Stimulated activated CD8-positive, alpha-beta memory T cell treated with anti-CD3 and anti-CD28 coated beads, Interleukin-4, amount 100 ng/mL, for 1 hour (primary cell): ENCODE measurements at places on chromosomes 1 and 21.
A peak's percentile ranks its signal among the peaks of the same experiment; 100 is the strongest.

DNA sequence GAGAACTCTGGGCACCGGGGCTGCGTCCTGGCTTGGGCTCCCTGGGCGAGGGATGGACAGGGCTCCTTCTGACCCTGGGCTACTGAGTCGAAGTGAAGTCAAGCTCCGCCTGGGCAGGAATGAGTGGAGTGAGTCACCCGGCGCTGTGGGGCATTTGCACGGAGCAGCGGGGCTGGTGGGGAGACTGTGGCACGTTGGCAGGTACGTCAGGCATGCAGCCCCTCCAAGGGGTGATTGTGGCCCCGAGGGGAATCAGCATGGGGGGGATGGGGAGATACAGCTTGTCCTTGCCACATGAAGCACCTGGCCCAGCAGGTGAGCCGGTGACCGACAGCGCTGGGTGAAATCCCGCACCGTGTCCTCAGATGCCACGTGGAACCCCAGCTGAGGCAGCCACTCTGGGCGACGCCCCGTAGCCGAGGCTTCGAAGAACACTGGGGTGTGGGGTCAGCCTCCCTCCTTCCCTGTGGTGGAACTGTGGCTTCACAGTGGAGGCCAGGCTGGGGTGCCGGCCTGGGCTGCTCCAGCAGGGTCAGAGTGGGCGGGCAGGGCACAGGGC, 62.3 kb downstream of the COL18A1 start:
- no peak for DNase-seq

DNA sequence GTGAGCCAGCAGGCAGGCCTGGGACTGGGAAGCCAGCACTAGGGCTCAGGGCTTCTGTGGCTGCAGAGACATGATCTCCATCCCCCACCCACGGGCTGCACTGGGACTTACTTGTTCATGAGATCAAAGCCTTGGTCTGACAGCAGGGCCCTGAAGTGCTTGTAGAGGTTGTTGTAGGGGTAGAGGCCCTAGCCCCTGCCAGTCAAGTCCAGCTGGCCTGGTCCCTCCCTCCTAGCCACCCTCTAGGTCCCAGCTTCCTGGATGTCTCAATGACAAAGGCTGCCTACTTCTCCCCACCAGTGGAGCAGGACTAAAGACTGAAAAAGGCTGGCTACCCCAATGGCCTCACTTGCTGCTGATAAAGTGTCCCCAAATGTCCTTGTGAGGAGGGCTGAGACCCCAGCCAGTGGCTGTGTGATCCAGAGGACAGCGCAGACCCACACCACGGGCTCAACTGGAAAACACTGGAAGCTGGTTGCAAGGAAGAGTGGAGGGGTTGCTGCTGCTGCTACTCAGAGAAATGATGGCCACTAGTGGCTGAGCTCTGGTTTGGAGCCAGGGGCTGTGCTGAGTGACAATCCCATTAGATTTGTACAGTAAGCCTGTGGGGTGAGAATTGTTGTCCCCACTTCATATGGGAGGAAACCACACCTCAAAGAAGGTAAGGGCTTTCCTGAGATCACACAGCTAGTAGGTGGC, 1.4 kb downstream of the HTR1D start:
- no peak for DNase-seq

DNA sequence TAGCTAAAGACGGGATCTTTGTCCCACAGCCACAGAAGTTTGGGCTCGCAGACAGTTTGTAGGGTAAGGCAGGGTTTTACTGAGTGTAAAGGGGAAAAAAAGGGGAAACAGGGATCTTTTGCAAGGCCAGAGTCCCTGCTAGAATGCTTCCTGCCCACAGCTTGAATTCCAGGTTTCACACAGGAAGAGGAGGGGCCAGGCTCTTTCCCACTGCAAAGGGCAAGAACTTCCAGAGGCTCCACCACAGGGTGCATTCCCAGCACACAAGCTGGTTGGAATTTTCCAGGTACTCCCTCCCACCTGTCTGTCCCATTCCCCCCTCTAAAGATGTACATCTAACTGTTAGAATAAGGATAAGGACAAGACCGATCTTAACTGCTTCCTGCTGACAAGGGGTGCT, 1126.9 kb downstream of the KCNT2 start:
- no peak for DNase-seq

DNA sequence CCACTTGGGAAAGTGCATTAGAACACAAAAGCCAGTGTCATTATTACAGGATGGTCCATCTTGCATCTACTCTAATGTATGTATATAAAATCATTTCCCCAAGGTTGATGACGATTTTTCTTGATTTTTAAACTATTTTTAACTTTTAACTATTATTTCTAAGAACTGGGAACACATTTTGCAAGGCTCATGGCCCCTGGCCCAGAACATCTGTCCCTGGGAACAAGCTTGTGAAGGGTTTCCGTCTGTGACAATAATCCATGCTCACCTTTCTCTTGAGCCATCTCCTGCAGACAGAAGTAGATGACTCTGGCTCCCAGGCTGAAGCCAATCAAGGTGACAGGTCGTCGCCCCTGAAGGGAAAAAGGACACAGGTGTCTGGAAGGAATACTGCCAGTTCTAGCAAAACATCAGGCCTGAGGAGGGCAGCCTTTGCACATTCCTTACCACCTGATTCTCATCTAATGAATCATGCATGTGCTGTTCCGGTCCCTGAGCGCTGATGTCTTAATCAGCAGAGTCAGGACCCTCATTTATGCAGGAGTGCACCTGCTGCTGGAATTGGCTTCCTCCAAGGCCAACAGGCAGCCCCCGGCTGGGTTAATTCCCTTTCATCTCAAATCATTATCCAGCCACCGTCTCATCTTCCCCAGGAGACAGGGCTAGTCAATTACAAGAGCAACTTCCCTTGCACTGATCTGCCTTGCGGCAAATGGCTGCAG, 62.5 kb downstream of the TMCO4 start:
- no peak for DNase-seq

- no peak for DNase-seq
Measured at GRCh38 chr1:29550119-29550841, 314.0 kb downstream of the PTPRU start.

DNA sequence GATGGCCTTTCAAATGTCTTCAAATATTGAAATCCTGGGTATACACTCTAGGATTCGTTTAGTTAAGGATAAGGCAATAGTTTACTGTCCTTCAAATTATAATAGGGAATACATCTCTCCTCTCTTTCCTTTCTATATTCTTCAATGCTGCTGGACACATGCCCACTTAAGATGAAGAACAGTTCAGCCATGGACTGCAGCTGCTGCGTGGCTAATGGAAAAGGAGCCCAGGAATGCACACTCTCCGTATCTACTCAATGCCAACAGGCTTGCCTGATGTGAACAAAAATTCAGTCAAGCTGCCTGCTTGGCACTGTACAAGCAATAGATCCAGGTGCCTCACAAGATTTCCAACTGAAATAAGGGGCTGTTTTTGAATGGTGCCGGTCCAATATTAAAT, 321.2 kb upstream of the LYPLAL1 start:
- no peak for DNase-seq

DNA sequence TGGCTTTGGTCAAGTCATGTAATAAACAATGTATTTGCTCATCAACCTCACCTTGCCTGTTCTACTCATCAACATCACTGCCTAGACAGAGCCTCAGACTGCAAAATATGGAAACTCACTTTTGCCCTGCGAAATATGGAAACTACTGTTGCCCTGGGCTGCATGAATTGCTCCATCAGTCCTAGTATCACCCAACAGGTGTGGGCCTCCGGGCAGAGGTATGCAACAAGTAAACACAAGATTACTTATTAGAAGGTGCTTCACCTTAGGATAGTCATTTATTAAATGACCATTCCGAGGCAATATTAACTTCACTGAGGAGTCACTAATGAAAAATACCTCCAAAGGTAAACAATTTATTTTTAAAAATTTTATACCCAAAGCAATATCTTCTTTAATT, 286.7 kb downstream of the BACH1 start:
- DNase-seq = no peak

DNA sequence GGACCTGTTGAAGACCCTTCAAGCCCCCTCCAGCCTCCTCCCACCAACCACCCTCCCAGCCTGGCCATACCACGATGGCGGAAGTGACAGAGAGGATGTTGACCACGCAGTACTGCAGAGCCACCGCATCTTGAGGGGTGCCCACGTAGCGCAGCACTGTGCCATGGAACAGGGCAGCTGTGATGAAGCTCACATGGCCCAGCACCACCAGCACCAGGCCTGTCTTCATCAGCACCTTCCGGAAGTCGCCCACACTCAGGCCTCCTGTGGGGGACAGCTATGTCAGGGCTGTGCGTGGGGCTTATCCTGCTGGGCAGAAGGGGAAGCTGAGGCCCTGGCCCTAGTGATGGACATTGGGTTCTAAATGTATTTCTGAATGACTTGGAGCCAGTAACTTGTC, 3.1 kb downstream of the TMEM54 start:
- DNase-seq = no peak

DNA sequence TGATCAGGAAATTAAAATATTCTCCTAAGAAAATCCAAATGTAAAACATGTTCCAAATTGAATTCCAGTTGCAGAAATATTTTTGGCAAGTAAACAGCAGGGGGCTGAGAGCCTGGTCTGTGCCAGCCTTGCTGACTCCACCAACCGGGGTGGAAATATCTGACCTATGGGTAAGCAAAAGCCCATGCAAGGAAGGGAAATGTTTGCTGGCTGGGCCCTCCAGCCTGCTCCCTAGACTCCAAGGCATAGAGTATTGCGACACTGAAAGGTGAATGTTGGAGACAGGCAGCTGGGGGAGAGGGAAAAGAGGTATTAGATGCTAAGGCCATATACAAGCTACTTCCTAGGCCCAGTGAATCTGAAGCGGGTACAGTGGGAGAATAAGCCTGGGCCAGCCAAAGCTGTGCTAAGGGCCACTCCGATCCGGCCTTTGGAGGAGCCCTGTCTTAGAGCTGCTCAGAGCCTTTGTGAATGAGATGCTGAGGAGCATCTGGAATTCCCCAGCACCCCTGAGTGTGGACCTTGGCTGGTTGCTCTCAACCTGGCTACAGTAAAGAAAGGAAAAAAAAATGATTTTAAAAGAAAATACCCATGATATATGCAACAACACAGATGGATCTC, 24.9 kb upstream of the ATP1B1 start:
- no peak for DNase-seq

DNA sequence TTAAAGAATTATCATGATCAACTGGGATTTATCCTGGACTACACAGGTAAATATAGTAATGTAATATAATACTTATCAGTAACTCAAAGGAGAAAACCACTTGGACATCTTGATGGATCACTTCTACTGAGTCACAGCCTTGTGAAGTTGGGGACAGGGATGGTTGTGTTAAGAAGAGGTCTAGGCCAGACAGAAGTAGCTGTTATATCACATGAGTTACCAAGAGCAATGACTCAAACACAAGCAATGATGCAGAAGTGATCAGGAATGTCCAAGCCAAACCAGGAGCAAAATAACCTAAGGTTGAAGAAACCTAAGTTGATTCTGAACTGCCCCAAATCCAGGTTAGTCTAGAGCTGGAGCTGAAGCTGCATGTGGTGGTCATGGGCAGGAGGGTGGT, 424.5 kb upstream of the DAB1 start:
- DNase-seq = no peak

DNA sequence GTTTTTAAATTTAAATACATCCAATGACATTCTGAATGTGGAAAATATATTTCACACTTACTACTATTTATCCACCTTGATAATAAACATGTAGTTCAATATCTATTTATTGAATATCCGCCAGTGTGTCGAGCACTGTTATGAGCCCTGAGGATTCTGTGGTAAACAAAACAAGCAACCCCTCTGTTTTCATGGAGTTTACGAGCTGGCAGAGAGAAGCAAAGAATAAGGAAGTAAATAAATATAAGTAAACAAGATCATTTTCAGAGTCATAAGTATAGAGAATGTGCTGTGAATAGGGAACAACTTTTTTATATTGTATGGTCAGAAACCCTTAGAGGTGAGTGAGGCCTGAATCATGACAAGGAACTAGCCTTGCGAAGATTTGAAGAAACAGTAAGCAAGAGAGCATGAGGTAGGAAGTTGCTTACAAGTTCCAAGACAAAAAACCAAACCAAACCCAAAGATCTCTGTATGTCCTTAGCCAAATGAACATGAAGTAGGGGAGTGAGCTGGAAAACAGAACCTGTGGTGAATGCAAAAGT, 6.4 kb upstream of the SERBP1 start:
- no peak for DNase-seq

GRCh38 chr1:18724801-18725200, 94.2 kb downstream of the PAX7 start:
- DNase-seq = no peak

- peak; percentile 58 for DNase-seq
Measured at GRCh38 chr1:35718492-35719336, at the start of gene C1orf216. TSS of gene C1orf216 (minus strand) at chr1:35718884. CDS start at chr1:35716321, 2,563 bp downstream.

DNA sequence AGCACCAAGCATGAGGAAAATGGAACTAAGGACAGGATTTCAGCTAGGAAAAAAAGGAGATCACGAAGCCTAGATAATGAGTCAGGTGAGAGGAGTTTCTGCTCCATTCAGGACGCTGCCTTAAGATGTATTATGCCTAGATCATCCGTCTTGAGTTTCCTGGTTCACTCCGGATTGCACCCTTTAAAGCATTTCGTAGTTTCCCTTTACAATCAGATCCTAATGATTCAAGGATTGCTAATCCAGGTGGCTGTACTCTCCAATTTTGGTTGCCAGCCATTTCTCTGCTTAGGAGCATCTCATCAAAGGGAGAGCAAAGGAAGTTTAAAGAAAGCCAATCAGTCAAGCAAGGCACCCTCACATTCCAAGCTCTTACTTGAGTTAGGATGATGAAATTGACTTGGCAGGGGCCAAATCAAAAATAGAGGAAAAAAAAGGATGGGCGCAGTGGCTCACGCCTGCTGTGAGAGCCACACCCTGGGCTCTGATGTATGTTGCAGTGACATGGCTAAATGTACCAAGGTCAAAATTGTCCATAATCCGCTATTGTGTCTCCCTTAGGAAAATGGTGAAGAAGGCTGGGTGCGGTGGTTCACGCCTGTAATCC, 156.9 kb upstream of the SOD1 start:
- no peak for DNase-seq

DNA sequence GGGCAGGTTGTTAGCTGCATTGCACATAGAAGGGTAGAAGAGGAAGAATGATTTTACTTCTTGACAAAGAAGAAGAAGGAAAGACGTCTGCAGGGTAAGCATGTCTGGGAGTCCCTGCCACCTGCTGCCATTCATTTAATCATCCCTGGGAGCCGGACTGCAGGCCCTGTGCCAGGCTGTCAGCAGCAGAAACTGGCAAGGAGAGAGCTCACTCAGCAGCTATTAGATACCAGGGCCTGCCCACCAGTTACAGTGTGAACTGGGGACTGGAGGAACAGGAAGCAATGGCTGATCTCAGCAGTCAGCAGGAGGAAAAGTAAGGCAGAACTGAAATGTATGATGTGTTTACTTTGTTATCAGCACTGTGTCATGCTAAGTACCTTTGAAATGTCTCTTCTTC, 75.7 kb upstream of the C1orf87 start:
- DNase-seq = no peak

DNA sequence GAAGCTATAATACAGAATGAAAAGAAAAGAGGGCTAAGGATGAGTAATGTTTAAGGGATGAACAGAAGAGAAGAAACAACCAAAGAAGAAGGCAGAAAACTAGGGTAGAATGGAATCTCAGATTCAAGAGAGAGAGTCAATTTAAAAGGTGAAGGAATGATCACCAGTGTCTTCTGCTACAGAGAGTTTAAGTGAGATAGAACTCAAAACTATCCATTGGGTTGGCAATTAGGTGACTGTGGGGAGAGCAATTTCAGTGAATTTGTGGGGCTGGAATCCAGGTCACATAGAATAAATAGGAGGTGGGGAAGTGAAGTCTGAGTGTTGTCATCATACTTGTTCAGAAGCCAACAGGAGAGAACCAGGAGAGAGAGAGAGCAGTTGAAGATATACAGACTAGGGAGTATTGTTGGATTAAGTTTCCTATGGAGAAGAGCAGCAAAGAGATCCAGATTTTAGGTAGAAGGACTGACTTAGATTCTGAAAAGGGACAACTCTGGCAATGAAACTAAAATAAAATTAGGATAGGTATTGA, 19.9 kb downstream of the MACF1 start:
- no peak for DNase-seq

- DNase-seq = no peak
Measured at GRCh38 chr1:147586414-147586813, 45.1 kb downstream of the BCL9 start.
